NB4 (cell line): ENCODE measurements at places on chromosomes 5 and 9.

- no peak for DNase-seq
Measured at GRCh38 chr5:103228588-103228987, 30.0 kb upstream of the MACIR start.

GRCh38 chr9:86099701-86100364 is 475 bp upstream of the GOLM1 start:
- DNase-seq, result peak; percentile 76

DNA sequence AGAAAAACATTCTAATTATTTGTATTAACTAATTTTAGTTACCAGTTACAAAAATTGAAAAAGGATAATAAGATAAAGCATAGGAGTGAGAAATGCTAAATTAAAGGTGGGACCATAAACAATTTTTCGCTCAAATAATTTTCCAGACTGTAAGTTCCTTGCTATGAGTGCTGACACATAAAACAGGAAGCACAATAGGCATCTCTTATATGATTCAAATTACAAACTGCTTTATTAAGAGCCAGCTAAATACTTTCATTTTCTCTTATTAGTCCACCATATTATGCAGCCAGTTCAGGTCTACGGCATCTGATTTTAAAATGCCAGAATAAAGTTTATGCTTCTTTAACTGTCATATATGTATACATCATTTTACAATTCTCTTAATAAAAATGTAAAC is 4.4 kb downstream of the RC3H2 start:
- DNase-seq, result peak; percentile 15

DNA sequence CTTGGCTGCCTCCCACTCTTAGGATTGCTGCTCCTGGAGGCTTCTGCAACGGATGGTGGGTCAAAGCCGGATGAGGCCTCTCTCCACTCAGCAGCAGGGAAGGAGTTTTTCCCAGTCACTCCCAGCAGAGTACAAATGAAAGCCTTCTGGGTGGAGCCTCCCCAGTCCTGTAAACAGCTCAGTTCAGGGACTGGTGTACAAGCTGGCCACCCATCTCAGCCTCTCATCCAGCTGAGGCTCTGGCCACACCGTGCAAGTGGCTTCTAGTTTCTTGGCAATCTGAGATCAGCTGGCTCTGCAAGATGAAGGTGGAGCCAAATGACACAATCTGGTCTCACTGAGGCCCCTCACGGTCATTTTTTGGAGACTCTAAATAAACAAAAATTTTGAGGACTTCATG is 10.0 kb downstream of the GPX3 start:
- DNase-seq, result no peak

GRCh38 chr5:38099205-38100168 is 158.9 kb upstream of the EGFLAM start:
- no peak for DNase-seq
